ENCODE measurements at places on chromosomes 5 and 9.

GRCh38 chr5:20050262-20050661 is 62.3 kb upstream of the CDH18 start:
- DNase-seq = no peak

DNA sequence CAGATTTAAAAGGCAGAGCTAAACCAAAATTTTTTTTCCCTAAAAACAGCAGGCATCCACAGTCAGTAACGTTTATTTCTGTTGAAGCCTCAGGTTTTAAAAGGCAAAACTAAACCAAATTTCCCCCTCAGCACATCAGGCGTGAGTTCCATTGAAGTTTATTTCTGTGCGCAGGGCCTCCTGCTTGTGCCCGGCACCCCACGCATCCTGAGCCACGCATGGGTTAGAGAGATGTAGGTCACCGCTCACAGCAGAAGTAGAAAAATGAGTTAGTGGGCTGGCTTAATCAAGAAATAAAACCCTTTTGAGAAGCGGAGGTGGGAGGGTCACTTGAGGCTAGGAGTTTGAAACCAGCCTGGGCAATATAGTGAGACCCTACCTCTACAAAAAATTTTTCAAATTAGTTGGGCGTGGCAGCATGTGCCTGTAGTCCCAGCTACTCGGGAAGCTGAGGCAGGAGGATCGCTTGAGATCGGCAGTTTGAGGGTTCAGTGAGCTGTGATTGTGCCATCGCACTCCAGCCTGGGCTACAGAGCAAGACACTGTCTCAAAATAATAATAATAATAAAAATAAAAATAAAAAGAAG is 75.6 kb upstream of the SPIN1 start:
- no peak for DNase-seq

GRCh38 chr9:135705376-135705775 is 3.4 kb downstream of the KCNT1 start:
- no peak for DNase-seq

DNA sequence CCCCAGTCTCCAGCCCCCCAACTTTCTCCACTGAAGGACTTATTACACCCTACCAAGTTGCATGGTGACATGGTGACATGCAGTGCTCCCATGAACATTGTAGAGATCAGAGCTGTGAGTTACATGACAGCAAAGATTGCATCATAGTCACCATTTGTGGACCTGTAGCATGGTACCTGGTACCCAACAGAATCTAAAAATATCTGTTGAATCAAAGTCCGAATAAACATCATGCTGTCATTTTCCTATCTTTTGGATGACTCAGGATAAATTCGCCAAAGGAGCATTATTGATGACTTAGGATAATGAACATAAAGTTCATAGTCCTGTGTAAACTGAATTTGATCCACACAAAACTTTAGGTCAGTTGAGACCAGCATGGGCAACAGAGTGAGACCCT is 6.7 kb upstream of the PPARGC1B start:
- DNase-seq = no peak

GRCh38 chr5:94366811-94367210 is 251.6 kb downstream of the KIAA0825 start:
- DNase-seq = no peak

DNA sequence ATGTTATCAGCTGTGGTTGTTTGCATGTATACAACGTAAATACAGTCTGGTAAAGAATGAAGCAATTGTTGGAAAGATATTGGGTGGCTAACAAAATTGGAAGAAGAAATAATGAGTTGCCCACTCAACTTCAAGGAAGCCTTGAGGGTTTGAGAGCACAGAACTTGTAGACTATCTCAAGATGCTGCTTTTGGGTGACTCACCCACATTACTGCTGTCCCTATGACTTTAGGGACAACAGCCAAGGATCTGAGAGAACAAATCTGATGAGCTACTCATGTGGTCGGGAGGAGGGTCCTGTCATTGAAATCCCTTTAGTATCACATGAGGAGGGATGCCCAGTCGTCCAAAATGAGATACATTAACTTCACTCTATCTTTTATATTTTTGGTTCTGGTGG is 261.8 kb downstream of the GAS1 start:
- DNase-seq = no peak

GRCh38 chr9:71895117-71895516 is 15.9 kb downstream of the ABHD17B start:
- no peak for DNase-seq

DNA sequence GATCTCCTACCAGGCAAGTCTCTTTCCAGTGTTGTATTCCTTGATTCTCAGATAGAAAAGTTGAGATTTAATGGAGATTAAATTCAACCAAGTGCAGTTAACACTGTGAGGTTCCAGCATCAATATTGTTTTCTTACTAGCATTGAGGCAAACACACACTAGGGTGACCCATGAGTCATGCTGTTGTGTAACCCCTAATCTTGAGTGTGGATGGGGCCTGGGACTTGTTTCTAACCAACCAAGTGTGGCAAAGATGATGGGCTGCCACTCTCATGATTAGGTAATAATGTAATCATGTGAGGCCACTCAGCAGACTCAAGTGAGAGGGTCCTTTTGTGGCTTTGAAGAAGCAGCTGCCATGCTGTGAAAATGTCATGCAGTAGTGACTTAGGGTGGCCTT is 394.2 kb downstream of the IRX2 start:
- DNase-seq = no peak

DNA sequence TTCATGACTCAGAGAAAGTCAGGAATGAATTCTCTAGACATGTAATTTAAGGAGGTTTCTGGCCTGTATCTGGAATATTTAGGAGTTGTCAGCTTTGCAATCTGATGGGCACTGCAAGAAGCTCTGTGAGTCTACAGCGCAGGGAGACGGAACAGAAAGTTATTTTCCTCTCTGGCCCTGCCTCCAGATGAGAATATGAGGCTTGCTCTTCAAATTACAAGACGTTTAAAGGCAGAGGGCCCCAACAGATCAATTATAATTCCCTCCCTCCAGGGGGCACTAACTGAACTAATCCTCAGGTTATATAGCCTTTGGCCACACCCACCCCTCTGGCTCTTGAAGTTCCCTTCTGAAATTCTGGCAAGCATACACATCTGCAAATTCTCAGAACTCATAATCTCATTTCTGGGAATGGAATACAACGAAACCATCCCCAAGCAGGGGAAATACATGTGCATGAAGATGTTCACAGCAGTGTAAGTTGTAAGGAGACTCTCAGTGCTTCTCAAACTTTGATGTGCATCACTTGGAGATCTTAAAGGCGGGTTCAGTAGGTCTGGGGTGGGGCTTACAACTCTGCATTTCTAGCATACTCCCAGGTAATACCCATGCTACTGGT is 307.6 kb downstream of the CWC27 start:
- DNase-seq = no peak

DNA sequence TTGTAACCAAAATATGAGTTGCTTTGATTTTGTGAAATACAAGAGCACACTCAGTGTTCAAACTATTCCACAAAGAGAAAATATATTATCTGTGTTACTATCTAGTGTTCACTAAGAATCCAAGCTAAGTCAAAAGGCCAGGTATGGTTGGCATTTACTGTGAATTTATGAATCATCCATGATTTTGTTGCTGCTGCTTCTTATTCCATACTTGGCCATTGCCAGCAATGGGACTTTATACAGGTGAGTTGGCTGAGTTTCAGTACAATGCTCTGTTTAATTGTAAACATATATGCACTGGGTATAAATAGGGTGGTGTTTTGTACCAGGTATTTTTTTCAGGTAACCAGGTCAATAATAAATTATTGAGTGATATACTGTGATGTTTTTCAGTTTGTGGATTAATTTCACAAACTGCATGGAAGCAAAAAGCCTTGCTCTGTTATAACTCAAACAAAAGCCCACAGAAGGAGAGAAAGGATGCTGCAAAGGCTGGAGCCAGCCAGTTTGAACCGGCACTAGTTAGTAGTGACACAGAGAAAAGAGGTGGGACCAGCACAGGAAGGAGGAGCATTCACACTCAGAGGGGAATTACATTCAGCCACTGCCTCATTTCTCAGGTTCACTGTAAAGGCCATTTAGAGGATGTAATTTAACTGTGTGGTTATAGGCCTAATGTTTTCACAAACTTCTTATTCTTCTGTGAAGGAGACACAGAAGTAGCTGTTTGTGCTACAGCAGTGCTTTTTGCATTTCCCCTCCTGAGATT is 381.8 kb downstream of the ADGRV1 start:
- no peak for DNase-seq
